ENCODE measurements at places on chromosomes 5 and 9. TPM values are rescaled to one million over a fixed set of nuclear protein-coding genes. Genes with fewer than 3 reads are reported as not detected.

- H3K27ac ChIP-seq: no peak overlapping the region
- no peaks in the 10 kb centered on the region for H3K27me3 ChIP-seq
- no peak overlapping the region for H3K4me3 ChIP-seq
- no peak for DNase-seq
- H3K4me1 ChIP-seq: peaks cover 21% of the 10 kb centered on the region
- H3K36me3 ChIP-seq: no peaks in the 10 kb centered on the region
Observed at GRCh38 chr5:60436518-60436917, 263.4 kb downstream of the DEPDC1B start.

- no peaks in the 10 kb centered on the region for H3K36me3 ChIP-seq
- DNase-seq: no peak
- H3K4me1 ChIP-seq: no peaks in the 10 kb centered on the region
- no peak overlapping the region for H3K27ac ChIP-seq
- H3K27me3 ChIP-seq: no peaks in the 10 kb centered on the region
Observed at GRCh38 chr5:9391080-9391479, 154.8 kb downstream of the SEMA5A start.

The IFNA6 gene
- not detected for total RNA-seq

The NR2F1 gene
- total RNA-seq: 1.1 TPM

DNA sequence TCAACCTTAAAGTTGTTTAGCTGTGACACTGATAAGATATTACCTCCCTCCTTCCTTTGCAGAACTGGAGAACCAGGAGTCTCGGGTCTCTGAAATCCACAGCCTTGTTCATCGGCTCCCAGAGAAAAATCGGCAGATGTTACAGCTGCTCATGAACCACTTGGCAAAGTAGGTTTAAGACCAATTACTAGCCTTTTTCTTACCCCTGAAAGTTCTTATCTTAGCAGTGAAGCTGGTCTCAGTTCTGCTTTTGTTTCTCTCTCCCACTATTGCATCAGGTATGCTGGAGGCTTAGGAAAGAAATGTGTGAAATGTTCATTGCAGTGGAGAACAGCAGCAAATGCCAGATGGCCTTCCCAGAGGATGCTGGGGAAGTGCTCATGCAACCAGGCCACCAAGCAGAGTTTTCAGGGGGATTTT is 287.4 kb downstream of the ARHGAP26 start:
- no peak for DNase-seq
- H3K27me3 ChIP-seq: no peaks in the 10 kb centered on the region

- no peaks in the 10 kb centered on the region for H3K27me3 ChIP-seq
- DNase-seq: no peak
- no peaks in the 10 kb centered on the region for H3K36me3 ChIP-seq
- no peak overlapping the region for H3K27ac ChIP-seq
- no peak overlapping the region for H3K4me3 ChIP-seq
- H3K4me1 ChIP-seq: no peaks in the 10 kb centered on the region
Observed at GRCh38 chr5:93417490-93417889, 163.5 kb downstream of the NR2F1-AS1 start.

GRCh38 chr9:89009546-89009840 is 18.2 kb downstream of the S1PR3 start:
- no peaks in the 10 kb centered on the region for H3K4me1 ChIP-seq
- H3K4me3 ChIP-seq: no peak overlapping the region
- DNase-seq: no peak
- H3K27ac ChIP-seq: no peak overlapping the region

The HAVCR1 gene
- 2.0 TPM for total RNA-seq

DNA sequence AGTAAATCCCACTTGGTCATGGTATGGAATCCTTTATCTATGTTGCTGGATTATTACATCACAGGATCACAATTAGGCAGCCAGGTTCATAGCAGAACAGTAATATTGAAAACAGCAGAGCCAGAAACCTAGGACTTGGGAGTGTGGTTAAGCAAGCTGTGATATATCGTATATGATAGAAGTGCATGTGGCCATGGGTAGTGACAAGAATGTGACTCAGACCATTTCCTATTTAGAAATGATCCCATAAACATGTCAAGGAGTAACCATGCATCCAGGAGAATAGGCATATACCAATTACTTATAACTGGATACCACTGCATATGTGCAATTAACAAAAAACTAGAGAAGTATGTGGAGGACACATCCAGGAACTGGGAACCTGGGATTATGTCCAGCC is 31.2 kb downstream of the AMBP start:
- peaks cover 24% of the 10 kb centered on the region for H3K36me3 ChIP-seq
- H3K4me1 ChIP-seq: no peaks in the 10 kb centered on the region
- no peak for DNase-seq
- no peaks in the 10 kb centered on the region for H3K27me3 ChIP-seq
- no peak overlapping the region for H3K27ac ChIP-seq

DNA sequence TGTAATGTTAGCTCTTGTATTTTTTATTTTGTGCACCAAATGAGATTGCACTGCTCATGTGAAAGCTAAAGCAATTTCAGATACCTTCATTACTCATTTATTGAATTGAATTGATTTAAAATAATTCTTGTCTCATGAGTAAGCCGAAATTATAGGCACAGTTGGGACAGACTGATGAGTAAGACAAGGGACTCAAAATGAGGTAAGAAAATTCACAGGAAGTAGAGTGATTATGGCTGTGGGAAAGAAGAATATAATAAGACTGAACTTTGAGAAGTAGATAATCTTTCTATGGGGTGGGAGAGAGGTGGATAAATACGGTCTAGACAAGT is 51.1 kb downstream of the NUDT12 start:
- no peak for DNase-seq
- no peak overlapping the region for H3K27ac ChIP-seq
- H3K4me3 ChIP-seq: no peak overlapping the region
- no peaks in the 10 kb centered on the region for H3K4me1 ChIP-seq
- H3K27me3 ChIP-seq: no peaks in the 10 kb centered on the region

DNA sequence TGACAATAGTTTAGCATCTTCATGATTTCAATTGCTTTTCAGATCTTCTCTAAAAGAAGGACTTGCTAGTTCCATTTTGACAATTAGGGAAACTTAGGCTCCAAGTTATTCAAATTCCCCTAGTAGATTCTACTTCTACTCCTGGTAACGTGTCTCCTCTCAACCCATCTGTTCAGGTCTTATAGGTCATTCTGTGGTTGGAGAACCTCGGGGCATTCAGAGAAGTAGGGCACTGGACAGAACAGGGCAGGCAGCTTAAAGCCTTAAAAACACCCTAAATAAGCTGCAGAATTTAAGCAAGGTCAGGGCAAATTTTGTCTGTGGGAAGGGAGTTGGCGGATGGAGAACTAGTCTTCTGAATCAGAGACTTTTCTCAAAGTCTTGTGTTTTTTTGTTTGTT is 132.4 kb downstream of the TMEM174 start:
- H3K27ac ChIP-seq: no peak overlapping the region
- no peak overlapping the region for H3K4me3 ChIP-seq
- H3K4me1 ChIP-seq: peaks cover 8% of the 10 kb centered on the region
- no peak for DNase-seq
- peaks cover 4% of the 10 kb centered on the region for H3K27me3 ChIP-seq

DNA sequence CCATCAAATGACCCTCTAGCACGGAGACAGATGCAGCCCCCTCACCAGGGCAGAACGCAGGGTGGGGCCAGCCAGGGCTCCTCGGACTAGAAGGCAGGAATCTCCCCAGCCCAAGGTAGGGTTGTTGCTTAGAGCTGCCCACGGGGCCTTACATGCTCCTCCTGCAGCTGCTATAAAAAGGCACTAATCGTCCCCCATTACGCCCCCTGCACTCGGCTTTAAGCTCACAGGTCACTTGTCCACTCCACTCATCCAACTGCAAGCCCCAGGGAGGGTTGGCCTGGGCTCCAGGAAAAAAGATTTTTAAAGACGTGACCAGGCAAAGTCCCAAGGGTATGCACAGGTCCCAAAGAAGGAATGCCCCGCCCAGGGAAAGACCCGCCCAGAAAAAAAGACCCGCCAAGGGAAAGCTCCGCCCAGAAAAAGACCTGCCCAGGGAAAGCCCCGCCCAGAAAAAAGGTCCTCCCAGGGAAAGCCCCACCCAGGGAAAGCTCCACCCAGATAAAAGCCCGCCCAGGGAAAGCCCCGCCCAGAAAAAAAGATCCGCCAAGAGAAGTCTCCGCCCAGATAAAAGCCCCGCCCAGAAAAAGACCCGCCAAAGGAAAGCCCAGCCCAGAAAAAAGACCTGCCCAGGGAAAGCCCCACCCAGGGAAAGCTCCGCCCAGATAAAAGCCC is 11.1 kb downstream of the GRIN1 start:
- no peaks in the 10 kb centered on the region for H3K36me3 ChIP-seq
- no peak overlapping the region for H3K4me3 ChIP-seq
- H3K27ac ChIP-seq: no peak overlapping the region
- no peaks in the 10 kb centered on the region for H3K4me1 ChIP-seq

The ENTPD2 gene
- 0.92 TPM for total RNA-seq

- DNase-seq: no peak
- no peak overlapping the region for H3K4me3 ChIP-seq
- no peaks in the 10 kb centered on the region for H3K4me1 ChIP-seq
- no peak overlapping the region for H3K27ac ChIP-seq
- no peaks in the 10 kb centered on the region for H3K27me3 ChIP-seq
- no peaks in the 10 kb centered on the region for H3K36me3 ChIP-seq
Observed at GRCh38 chr9:91693226-91693625, 256.8 kb downstream of the ROR2 start.

The CCNB1 gene
- total RNA-seq: not detected

DNA sequence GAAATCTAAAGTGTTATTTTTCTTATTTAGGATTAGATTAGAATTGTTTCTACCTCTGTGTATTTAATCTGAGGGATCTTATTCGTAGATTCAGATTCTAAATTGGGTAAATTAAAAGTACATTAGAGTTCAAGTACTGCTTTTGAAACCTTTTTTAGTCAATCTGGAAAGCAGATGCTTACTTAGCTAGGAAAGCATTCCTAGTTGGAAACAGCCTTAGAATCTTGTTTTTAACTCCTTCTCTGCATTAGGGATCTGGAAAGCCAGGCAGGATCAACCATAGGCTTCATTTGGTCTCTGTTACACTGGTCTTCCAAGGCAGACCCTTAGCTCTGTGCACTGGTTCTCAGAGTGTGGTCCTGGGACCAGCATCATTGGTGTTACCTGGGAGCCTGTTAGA is 247.4 kb downstream of the NR3C1 start:
- peaks cover 42% of the 10 kb centered on the region for H3K4me1 ChIP-seq
- H3K36me3 ChIP-seq: no peaks in the 10 kb centered on the region
- no peak overlapping the region for H3K4me3 ChIP-seq
- H3K27ac ChIP-seq: peak overlapping the region; percentile 49
- no peaks in the 10 kb centered on the region for H3K27me3 ChIP-seq

The ALDH1A1 gene
- total RNA-seq: 101 TPM

- peaks cover 17% of the 10 kb centered on the region for H3K4me1 ChIP-seq
- no peaks in the 10 kb centered on the region for H3K27me3 ChIP-seq
- DNase-seq: no peak
Observed at GRCh38 chr5:157509093-157509492, 49.1 kb downstream of the NIPAL4 start.

DNA sequence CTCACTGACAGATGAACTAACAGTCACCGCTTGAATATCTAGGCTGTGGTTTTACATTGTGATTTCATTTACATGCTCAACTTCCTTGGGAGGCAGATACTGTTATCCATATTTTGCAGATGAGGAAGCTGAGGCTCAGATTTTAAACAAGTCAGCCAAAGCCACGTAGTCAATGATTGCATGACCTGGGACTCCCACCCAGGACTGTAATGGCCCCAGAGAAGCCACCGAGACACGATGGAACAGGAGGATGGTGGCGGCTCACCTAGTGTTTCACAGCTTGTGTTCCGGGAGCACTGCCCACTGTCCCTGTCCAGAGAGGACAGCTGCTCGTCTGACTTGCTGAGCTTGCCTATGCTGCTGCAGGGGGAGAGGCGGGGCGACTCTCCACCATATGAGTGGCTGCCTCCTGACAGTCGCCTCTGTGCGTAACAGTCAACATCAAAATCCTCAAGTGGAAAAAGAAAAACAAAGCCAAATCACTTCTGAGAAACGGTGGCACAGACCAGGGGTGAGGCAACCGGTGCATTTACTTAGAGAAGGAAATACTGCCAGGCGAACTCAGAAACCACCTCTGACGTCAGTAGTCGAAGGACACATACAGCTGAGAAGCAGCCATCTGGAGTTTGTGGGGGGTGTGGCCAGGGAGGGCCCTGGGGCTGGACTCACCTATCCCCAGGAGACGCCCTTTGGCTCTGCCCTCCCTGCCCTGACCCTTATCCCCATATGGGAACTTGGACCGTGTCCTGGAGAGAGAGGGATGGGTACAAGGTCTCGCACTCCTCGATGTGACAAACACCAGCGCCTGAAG is 82.5 kb downstream of the PRRT1B start:
- H3K4me3 ChIP-seq: no peak overlapping the region
- H3K27me3 ChIP-seq: no peaks in the 10 kb centered on the region
- peaks cover 5% of the 10 kb centered on the region for H3K36me3 ChIP-seq

The TOPORS gene
- 30.8 TPM for total RNA-seq

- H3K36me3 ChIP-seq: no peaks in the 10 kb centered on the region
- H3K27me3 ChIP-seq: no peaks in the 10 kb centered on the region
- no peak for DNase-seq
- no peaks in the 10 kb centered on the region for H3K4me1 ChIP-seq
- no peak overlapping the region for H3K4me3 ChIP-seq
Observed at GRCh38 chr5:143462431-143462830, 58.9 kb upstream of the NR3C1 start.

All from thoracic aorta (tissue), 2 donors.